Activated CD4-positive, alpha-beta T cell treated with anti-CD3 and anti-CD28 coated beads for 4 hours (primary cell): ENCODE measurements at places on chromosomes 3 and 15.
A peak's percentile ranks its signal among the peaks of the same experiment; 100 is the strongest.

DNA sequence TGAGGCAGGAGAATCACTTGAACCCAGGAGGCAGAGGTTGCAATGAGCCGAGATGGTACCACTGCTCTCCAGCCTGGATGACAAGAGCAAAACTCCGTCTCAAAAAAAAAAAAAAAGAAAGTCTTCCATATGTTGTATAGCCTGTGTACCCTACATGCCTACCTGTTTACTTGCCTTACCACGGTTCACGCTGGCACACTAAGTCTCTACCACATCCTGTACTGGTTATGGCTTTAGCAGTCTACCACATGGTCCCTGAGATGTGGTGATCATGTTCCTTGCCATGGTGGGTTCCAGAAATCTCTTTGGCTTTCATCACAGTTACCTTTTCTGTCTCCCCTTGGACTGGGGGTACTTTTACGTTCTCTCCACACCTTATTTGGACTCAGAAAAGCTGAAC is 63.8 kb upstream of the TBC1D5 start:
- DNase-seq, result no peak

GRCh38 chr3:121274411-121274810 is 271.4 kb downstream of the POLQ start:
- DNase-seq, result no peak

- peak; percentile 31 for DNase-seq
These were observed 23.0 kb upstream of the RETNLB start for GRCh38 chr3:108780235-108780634.

DNA sequence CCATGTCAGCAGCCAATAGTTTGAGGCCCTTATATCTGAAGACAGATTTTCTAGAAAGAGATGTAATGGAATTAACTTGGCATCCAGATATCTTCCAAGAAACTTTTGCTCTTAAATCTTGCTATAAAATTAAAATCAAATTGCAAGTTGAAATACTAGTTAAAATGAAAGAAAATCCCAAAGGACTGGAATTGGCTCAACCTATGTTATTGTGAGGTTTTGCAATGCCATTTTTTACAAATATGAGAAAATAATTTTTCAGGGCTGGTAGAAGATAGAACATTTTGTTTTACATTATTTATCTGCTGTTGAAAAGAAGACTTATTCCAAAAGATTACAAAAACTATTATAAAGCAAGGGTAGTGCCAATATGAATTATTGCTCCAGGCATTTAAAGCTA is 92.2 kb upstream of the AGTR1 start:
- no peak for DNase-seq

DNA sequence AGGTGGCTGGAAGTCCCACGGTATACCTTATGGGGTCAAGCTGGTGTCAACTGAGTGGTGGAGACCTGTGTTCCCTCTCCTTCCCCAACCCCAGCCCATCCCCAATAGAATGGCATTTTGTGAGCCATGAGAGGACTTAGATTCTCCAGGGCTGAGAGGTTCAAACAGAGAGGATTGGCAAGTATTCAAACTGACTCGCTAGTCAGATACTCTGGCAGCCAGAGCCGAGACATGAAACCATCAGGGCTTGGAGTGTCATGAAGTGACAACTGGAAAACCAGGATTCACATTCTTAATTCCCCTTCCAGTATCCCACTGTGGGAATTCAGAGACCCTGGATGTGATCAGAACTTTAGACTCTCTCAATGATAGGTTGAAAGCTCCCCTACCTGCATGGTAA is 159.4 kb upstream of the SNTN start:
- DNase-seq, result no peak
